SHP77 treated with DMSO at 0.1 percent for 48 hours (cell line): ENCODE measurements at places on chromosomes 6 and 20.

GRCh38 chr6:122494665-122495272 is 23.2 kb upstream of the SERINC1 start:
- DNase-seq = peak; percentile 36

DNA sequence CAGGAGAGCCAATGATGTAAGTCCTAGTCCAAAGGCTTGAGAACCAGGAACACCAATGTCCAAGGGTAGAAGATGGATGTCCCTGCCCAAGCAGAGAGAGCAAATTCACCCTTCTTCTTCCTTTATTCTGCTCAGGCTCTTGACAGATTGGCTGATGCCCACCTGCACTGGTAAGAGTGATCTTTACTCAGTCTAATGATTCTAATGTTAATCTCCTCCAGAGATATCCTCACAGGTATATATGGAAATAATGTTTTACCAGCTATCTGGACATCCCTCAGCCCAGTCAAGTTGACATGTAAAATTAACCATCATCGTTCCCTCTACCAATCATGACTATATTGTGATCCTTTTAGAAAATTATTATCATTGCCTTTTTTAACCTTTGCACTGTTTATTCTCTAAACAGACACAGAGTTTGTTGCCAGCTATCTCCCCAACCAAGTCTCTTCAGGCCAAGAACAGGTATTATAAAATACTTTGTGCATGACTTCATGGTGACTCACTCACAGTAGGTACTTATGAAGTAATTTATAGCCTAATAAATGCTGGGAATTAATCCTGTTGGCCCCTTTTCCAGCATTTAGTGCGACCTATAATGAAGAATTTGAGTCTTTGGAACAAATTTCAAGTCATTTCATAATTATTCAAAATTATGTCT is 26.2 kb upstream of the TSHZ2 start:
- no peak for DNase-seq

DNA sequence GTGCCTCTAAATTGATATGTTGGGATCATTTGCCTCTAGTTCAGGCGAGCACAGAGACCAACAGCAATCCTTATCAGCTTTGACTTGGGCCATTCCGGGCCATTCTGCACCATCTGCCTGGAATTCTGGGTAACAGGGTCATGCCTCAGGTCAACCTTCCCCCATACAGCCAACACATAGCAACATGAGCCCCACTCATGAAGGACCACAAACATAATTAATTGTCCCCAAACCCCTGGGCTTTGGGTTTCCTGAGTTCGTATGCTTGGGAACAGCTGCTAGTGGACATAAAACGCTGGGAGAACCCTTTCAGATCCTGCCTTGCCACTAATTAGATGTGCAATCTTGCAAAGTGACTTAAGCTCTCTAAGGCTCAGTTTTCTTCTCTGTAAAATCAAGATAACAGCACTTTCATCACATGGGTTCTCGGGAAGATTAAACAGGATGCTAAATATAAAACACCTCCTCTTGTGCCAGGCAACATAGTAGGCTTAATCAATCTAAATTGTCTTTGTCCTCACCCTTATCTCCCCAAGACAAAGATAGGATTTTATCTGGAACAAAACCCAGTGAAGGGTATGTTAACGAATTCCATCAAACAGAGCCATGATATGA is 426.5 kb downstream of the CD83 start:
- no peak for DNase-seq

DNA sequence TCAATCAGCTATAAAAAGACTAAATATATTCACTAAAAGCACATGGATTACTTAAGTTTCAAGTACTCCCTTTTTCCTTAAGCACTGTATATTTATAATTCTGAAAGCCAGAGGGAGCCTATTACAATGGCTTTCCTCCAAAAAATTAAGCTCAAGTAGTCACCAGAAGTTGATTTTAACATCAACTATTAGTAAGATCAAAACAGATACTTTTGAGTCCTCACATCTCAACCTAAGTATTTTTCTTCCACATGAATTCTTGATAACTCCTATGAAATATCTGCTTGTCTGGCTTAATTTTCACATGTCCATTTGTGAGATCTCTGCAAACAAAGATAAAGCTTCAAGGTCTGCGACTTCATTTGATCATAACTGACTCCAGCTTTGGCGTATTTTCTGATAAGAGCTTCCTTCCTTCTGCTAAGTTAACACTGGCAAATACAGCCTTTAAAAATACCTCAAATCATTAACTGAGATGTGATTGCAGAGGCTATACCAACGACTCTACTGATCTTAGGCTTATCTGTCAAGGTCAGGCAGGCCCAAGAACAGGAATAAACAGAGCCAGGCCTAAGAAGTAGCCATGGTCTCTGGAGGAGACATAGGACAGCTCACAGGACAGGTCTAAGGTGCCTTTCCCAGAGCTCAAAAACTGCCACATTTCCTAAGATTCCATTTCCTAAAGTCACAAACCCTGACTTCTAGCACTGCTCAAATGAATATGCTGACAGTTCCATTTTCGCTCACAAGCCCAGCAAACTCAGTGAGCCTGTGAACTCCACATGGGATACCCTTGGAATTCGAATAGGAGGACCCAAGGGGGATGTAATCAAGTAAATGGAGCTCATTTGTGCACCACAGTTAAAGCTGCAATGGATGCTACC is 10.0 kb downstream of the SNX5 start:
- no peak for DNase-seq

GRCh38 chr6:111657146-111657545 is 51.5 kb upstream of the TRAF3IP2 start:
- no peak for DNase-seq

DNA sequence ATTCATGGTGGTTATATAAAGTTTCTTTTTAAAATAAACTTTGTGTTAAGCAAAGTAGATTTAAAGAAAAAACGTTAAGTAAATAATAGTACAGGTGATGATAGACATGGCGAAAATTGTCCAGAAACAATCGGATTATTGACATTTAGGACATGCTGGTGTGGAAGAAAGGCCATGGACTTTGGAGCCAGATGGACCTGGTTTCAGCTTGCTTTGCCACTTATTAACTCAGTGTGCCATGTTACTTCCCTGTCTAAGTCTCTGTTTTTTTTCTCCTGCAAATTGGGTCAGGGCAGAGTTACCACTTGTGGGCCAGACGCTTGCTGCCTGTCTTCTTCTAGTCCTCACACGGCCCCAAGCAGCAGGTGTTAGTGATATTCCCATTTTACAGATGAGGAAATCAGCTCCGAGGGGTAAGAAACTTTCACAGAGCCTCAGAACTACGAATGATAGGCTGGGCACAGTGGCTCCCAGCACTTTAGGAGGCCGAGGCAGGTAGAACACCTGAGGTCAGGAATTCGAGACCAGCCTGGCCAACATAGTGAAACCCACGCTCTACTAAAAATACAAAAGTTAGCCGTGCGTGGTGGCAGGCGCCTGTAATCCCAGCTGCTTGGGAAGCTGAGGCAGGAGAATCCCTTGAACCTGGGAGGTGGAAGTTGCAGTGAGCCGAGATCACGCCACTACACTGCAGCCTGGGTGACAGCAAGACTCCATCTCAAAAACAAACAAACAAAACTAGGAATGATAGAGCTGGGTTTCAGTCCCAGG is 12.4 kb downstream of the KIF3B start:
- no peak for DNase-seq

DNA sequence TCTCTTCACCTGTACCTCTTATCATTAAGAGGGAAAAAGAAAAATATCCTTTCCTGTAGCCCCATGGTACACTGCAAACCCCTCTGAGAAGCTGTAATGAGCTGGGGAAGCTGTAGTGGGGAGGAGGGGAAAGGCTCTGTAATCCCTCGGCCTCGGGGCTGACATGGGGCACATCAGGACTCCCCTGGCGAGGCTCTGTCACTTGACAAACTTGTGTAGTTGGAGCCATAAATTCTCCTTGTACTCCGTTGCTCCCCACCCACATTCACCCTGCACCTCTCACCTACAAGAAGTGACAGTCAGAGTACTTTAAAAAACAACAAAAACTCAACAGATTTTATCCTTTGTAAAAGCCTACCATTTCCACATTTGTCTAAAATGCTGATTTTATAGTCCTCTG is 475.7 kb upstream of the AGPAT4 start:
- DNase-seq = no peak

- no peak for DNase-seq
Observed at GRCh38 chr6:334536-335510, 42.5 kb downstream of the DUSP22 start.

DNA sequence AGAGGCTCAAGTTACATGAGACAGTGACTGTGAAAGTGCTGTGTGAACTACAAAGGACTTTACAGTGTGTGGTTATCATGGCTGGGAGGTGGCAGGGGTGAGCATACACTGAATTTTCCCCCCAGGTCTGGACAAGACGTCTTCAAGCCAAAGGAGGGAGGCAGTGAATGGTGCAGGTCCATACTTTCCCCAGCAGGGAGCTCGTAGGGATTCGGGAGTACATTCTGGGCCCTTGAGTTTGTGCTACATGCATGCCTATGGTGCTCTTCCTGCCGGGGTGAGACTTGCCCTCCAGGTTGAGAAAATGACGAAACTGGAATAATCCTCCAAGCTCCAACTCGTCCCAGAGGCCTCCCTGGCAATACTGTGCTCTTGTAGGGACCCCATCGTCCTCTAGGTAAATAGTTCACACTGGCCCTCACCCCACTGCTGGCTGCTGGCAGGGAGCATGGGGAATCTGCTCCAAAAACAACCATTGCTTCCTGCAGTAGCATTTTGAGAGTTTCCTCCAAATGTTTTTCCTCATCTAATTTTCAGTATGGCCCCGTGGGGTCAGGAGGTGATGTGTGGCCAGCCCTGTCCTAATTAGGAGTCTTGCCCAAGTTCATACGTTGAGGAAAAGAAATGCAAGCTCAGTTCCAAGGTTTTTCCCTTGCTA is 57.6 kb downstream of the ZNF831 start:
- no peak for DNase-seq

DNA sequence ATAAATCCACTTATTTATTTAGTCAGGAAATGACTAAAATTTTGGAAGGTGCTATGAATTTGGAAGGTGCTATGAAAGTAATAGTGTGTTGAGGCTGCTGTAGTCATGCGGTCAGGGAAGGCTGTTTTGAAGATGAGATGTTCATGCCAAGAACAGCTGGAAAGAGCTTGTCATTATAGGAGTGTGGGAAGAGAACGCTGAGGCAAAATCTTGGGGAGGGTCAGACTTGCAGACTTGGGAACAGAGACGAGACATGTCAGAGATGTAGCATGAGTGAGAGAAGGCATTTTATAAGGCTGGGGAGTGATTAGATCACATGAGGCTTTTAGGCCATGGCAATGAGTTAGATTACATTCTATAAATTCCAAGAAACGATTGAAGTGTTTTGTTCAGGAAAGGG is 124.0 kb upstream of the B3GAT2 start:
- DNase-seq = no peak

DNA sequence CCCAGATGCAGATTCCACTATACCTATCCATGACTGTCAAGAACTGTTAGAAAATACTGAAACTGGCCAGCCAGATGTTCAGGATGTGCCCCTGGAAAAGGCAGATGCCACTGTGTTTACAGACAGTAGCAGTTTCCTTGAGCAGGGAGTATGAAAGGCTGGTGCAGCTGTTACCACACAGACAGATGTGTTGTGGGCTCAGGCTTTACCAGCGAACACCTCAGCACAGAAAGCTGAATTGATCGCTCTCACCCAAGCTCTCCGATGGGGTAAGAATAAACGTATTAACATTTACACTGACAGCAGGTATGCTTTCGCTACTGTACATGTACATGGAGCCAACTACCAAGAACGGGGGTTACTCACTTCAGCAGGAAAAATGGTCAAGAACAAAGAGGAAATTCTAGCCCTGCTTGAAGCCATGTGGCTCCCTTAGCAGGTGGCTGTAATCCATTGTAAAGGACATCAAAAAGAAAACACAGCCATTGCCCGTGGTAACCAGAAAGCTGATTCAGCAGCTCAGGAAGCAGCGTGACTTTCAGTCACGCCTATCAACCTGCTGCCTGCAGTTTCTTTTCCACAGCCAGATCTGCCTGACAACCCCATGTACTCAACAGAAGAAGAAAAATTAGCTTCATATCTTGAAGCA is 459.7 kb upstream of the HTR1E start:
- DNase-seq = no peak
